Cardiac fibroblast (primary cell): ENCODE measurements at places on chromosomes 12 and 14.
A peak's percentile ranks its signal among the peaks of the same experiment; 100 is the strongest.

- peak; percentile 77 for DNase-seq
Measured at GRCh38 chr12:57008178-57008577, 1.8 kb upstream of the ZBTB39 start.

DNA sequence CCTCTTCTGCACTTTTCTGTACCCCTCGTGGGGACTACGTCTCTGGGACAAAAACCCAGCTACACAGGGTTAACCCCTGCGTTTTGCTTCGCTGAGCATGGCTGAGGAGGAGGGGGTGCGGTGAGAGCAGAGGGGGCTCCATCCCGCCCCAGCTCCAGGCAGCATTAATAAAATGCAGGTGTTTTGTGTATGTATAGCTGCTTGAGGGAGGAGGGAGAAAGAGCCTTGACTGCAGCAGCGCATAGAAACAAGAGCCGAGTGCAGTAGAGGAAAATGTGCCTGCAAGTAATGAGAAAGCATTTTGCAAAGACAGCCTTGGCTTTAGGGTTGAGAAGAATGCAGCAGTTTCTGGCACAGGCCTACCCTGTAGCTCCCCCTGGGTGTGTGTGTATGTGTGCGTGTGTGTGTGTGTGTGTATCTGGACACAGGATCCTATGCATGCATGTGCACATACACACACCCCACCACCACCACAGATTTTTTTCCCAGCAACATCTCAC lies 103.9 kb downstream of the ZFP36L1 start:
- peak; percentile 82 for DNase-seq

- DNase-seq: no peak
Measured at GRCh38 chr14:25909045-25909747, 688.6 kb downstream of the NOVA1 start.

DNA sequence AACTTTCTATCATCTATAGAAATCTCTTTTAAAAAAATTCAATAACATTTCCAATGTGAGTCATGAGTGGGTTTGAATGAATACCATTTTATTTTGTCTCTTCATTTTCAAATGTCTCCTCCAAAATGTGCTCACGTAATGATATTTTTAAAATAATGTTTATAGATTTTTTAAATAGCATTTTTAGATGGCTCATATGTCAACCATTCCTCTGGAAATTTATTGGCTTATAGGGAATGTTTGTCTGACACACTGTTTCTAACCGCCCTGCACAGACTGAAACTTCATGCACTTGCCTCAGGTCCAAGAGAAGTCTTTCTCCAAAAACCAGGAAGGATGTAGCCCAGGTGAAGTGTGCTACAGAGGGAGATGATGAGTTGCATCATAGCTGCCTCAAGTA lies 88.8 kb upstream of the PLEKHG7 start:
- no peak for DNase-seq

GRCh38 chr12:57808351-57808750 lies 10.2 kb downstream of the AVIL start:
- DNase-seq: no peak

- no peak for DNase-seq
Measured at GRCh38 chr14:74525361-74525851, 31.8 kb downstream of the ISCA2 start.

DNA sequence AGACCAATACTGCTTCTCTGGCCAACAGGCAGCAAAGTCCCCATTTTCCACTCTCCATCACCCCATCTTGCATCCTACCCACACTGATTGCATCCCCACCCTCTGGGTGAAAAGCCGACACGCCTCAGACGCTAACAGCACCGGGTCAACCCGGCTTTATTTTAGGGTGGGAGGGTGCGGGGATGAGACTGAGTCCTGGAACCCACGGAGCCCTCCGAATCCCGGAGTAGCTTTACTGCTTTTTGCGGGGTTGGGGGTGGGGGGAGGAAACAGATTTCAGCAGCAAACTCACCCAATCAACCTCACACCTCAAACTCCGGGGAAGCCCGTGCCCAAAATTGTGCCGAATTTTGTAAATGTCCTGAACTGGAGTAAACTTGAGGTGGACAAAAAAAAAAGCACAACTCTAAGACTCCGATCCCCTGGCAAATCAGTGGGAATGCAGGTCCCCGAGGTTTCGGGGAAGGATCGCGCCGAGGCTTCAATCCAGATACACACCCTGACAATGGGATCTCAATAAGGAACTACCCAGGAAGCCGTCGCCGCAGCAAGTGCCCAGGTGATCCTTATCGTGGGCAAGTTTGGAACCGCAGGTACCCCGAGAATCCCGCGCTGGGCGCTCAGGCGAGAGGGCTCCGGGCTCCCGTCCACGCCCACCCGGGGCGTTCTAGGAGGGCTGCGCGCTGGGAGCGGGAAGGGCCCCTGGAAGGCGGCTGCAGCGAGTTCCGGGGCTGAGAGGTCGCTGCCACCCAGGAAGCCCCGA lies 1.1 kb downstream of the GCH1 start:
- DNase-seq: peak; percentile 12
